ENCODE measurements at places on chromosomes 5 and 9.

- no peak for DNase-seq
Observed at GRCh38 chr5:8429778-8430758, 561.1 kb downstream of the MTRR start.

- peak; percentile 53 for DNase-seq
Observed at GRCh38 chr9:71549023-71549422, 219.3 kb downstream of the CEMIP2 start.

- DNase-seq: no peak
Observed at GRCh38 chr9:135307300-135307699, 172.3 kb upstream of the PPP1R26 start.

GRCh38 chr5:76342474-76342873, 60.6 kb upstream of the IQGAP2 start:
- DNase-seq: no peak

- no peak for DNase-seq
Observed at GRCh38 chr5:143011585-143011984, 241.4 kb downstream of the ARHGAP26 start.

DNA sequence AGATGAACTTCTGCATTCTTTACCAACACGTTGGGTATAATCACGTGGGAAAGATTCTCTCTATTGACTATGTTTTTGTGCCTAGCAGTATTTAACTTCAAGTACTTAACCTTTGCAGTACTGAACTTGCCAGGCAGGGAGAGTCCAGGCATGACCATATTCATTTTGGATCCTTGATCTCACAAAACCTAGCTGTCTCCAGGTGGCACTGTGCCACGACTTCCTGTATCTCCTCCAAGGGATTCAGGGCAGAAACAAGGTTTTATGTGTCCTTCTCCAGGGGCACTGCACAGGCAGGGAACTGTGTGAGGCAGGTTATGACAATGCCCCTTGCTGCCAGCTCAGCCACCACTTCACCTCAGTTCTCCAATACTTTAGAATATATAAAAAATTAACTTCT, 11.7 kb upstream of the IFNA5 start:
- no peak for DNase-seq

- DNase-seq: no peak
Observed at GRCh38 chr5:8905021-8905420, 640.9 kb downstream of the SEMA5A start.

- no peak for DNase-seq
Observed at GRCh38 chr5:33330992-33331391, 109.8 kb upstream of the TARS1 start.

DNA sequence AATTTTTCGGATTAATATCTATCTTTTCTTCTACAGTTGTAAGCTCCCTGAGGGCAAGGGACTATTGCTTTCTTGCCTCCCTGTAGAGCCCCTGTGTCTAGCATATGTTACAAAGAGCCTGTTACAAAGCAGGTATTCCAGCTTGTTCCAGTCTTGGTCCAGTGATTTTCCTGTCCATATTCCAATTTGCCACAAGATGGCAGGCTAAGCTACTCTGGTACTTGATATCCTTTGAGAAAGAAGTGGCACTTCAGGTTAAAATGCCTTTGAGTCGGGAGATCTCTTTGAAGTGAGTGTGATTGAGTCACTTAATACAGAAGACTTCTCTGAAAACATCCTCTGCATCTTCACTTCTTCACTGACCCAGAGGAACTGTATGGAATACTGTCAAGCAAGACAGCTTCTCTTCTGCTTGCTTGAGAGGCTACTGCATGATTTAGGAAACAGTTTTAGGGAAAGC, 24.5 kb downstream of the CAVIN4 start:
- DNase-seq: no peak
